ENCODE measurements at places on chromosomes 11 and 22.

DNA sequence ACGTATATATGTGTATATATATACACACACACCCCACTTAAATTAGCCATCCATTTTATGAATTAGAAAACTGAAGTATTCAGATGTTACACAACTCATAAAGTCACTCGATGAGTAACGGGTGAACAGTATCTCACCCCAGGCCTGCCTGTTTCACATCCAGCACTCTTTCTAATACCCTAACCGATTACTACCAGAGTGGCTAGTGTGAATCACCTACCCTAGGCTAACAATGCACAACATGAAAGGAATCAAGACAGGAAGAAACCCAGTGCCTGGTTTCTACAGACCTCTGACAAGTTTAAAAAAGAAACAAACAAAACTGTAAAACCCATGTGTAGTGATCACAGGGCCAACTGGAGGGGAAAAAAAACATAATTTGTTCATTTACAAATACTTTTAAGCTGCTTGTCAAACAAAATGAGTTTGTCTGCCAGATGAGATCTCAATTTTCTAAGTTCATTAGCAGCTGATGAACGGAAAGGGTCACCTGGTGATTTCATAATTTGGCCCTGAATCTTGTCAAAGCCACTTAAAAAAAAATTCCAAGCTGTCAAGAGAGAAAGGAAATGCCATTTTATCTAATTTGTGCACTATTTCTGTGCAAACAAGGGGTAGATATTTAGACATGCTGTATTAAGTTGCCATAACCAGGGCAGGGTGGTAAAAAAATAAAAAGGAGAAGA is 134.8 kb downstream of the LARGE1 start:
- no peak for DNase-seq

DNA sequence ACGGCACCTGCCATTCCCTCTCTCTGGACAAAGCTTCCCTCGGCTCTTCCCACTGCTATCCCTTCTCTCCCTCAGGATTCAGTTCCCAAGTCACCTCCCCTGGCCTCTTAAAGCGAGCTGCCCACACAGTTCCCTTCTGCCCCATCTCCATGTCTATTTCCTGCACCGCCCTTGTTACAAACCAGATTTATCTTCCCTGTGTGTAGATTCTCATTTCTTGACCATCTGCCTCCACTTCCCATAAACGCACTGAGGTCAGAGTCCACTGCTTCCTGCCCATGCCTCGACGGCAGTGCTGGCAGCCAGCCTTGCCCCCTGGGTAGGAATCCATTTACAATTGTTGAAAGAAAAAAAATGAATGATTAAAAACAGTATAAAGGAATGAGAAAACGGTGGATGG is 11.6 kb upstream of the APOBEC3B start:
- DNase-seq, result no peak

GRCh38 chr11:68043029-68043348 is 4.2 kb downstream of the TCIRG1 start:
- no peak for DNase-seq

DNA sequence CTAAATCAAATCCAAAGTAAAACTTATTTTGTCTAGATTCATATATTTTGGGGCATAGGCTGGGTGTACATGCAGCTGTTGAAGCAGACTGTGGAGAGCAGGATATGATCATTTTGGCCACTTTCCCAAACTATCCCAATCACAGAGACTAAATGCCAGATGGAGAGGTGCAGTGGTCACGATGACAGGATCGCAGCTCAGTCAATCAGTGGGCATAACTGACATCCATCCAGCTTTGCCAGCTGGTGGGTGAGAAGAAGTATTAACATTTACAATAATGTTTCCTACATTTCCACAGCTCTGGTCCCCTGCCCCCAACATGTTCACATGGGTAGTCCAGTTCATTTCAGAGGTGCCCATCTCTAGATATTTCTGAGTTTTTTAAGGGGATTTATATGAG is 255.5 kb upstream of the SESN3 start:
- DNase-seq, result no peak

DNA sequence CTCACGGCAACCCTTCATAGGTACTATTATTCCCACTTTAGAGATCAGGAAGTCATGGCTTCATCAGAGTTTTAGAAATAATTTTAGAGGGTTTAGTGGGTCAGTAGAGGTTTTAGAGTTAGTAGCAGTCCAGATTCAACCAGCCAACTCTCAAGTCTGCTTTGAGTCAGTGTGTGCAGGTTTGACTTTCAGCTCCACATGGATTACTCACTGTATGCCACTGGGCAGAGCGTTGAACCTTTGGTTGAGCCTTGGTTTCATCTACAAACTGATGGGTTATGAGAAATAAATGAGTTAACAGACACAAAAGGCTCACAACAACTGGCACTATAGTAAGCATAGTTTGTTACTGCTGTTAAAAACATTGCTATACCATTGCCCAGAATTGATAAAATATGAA is 19.0 kb upstream of the TP53AIP1 start:
- no peak for DNase-seq

GRCh38 chr11:119375337-119376196 is 5.9 kb downstream of the USP2 start:
- no peak for DNase-seq

DNA sequence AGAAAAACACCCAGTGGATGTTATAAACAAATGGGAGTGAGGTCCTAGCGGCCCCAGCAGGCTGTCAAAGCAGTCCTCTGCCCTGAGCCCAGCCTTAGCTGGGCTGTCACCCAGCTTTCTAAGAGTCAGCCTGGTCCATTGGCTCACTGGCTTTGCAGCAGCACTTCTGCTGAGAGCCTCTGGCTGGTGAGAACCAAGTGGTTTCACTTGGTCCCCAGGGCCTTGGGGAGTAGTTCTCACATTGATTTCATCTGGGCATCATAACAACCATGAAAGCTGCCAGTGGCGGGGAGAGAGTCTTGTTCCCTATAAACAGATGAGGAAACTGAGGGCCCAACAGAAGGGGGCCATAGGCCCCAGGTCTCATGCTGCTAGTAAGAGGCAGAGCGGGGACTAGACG is 11.4 kb downstream of the SEC14L6 start:
- no peak for DNase-seq

GRCh38 chr11:95999711-96000406 is 76.0 kb upstream of the MTMR2 start:
- DNase-seq, result no peak

- peak; percentile 24 for DNase-seq
Observed at GRCh38 chr22:30305519-30305905, 16.2 kb upstream of the CASTOR1 start.

DNA sequence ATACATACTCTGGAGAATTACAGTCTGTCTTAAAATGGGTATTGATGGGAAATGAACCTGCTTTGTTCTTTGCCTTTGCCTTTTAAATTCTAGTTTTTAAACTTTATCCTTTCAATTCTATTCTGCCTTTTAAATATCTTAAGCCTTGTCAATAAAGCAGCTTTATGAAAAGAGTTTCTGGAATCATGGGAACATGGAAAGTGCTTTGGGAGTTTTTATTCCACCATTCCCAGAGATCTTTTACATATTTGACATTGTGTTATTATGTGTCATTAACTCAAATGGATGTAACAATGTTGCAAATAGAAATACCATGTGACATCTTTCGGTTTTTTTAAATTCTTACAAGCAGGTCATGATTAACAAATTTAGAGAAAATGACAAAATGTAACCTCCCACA is 555.7 kb upstream of the ANO3 start:
- no peak for DNase-seq

DNA sequence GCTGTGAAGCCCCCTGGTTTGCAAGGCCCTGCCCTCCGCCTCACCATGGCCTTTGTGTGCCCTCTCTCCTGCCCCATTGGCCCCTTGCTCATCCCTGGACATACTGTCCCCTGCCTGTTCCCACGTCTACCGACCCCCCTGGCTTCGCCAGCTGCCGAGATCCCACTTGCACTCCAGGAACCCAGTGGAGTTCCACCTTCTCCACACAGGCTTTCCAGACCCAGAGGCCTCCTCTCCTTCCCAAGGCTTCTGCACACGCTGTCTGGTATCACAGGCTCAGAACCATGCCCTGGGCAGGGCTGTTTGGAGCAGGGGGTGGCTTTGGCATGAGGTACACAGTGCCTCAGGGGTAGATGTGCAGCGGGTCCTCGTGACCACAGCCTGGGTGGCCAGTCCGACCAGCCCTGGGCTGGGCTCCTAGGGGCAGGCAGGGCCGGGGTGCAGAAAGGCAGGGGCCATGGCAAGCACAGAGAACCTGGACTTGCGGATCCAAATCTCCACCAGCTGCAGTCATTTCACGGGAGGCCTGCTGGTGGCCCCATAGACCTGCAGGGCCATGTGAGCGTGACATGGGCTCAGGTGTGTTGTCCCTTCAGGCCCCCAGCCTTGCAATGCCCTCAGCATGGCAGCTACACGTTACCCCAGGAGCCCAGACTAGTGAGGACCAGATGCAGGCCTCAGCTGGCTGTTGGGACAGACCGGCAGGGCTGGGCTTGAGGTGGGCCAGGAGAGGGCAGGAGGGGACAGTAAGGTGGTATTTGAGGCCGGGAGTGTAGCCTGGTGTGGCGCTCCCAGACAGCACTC is 9.5 kb downstream of the GRK2 start:
- no peak for DNase-seq

DNA sequence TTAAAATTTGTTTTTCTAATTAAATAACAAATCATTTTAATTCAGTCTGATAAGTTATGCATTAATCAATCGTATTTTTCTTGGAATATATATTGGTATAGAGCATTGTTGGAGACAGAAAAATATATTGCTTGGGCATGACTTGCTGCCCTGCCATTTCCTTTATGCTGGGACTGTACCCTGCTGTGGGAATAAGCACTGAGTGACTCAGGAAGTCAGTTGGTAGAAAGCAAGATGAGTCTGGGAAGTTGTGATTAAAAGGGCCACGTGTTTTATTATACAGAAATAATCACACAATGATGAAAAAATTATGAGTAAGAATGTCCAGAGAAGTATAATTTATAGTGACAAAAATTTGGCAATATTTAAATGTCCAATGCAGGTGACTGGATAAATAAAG is 139.5 kb downstream of the KIF18A start:
- no peak for DNase-seq

DNA sequence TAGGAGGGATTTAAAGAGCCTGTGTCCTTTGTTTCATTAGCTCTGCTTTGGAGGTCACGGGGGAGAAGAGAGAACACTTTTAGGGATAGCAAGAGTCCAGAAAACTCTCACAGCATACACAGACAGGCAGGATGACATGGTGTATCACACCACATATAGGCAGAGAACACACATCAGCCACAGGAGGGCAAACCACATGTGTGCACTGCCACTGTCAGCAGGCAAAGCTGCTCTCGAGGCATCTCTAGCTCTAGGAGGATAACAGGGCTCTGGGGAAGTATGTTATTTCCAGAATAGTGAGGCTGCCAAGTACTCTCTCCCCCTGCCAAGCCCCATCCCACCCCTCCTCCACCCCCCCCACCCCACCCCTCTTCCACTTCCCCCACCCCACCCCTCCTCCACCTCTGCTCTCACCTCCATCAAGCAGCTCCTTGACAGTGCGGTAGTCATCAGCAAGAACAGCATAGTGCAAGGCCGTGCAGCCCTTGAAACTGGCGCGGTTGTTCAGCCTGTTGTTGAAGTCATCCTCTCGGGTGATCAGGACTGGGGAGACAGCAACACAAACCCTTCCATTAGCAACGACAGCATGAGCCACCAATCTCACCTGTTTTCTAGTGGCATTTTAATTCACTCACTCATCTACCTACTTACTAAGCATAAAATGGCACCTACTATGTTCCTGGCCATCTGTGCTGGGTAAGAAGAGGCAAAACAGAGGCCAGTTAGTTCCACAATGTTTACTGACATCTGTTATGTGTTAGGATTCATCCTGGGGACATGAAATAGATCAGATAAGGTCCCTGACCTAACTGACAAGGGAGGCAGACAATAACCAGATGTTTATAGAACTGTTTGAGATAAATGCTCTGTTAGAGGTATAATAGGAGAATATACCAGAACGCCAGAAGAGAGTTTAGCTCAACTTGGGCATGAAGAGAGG is 75.6 kb downstream of the CLPB start:
- no peak for DNase-seq

GRCh38 chr22:28801845-28802594 is 1.7 kb upstream of the XBP1 start:
- no peak for DNase-seq

GRCh38 chr11:44804449-44805437 is 78.0 kb downstream of the TSPAN18 start:
- no peak for DNase-seq

- DNase-seq, result no peak
Observed at GRCh38 chr22:47623066-47623762, 860.8 kb downstream of the TBC1D22A start.

- DNase-seq, result no peak
Observed at GRCh38 chr11:11618973-11619435, 2.8 kb downstream of the GALNT18 start.

DNA sequence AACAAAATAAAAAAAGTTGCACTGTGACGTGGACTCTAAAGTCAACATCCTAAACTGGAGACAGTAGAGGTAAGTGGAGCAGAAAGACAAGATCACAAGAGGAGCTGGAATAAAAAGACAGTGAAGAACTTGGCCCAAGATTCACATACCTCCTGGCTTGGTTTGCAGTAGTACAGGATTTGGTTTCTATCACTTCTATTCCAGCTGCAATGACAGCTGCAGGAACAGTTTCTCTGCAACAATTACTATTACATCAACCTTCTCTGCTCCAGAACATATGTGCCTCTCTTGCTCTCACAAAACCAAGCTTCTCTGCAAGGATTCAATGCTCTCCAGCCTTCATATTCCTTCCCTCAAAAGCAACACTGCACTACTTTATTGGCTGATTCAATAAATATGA is 7.8 kb upstream of the KDM2A start:
- no peak for DNase-seq

- DNase-seq, result no peak
Observed at GRCh38 chr11:31814176-31814868, 3.2 kb upstream of the PAX6 start.

- DNase-seq, result no peak
Observed at GRCh38 chr22:28914201-28914600, 30.8 kb downstream of the ZNRF3 start.

GRCh38 chr11:5818245-5818886 is 9.6 kb downstream of the OR52N2 start:
- no peak for DNase-seq

DNA sequence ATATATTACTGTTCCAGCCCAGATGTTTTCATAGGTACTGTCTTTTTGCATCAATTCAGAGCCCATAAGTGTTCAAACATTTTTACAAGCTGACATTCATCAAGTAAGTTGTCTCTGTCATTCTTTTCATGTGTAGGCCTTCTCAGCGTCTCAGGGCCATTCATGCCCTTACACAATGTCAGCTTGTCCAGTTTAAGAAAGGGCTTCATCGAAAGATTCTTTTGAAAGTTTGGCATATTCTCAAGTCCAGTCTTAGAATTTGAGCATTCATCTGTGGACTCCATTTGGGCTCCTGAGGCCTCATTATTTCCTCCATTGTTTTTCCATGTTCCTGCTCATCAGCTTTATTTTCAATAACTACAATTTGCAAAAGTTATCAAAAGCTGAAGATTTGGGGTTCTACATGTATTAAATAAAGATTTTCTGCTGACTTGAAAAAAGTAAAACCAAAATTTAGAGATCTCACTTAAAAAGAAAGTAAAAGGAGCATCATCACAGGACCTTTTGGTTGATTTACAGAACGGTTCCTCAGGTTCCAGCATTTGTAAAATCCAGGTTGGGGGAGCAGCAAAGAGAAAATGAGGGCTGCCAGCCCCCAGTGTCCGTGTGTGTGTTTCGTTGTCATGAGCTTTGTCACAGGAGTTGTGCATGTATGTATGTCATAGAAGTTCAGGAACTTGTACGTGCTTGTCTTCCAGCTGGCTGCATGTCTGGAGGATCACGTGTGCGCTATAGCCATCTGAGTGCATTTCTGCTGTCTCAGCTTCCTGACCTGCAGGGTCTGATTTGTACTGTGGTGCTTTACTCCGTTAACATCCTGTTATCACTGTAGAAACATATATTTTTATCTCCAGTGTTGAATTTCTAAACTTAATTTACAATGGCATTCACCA is 15.6 kb downstream of the MOV10L1 start:
- DNase-seq, result no peak

Data from stimulated activated CD4-positive, alpha-beta T cell treated with anti-CD3 and anti-CD28 coated beads, Interleukin-4, amount 100 ng/mL, for 1 hour (primary cell).